ENCODE measurements at places on chromosomes 2 and 18.

DNA sequence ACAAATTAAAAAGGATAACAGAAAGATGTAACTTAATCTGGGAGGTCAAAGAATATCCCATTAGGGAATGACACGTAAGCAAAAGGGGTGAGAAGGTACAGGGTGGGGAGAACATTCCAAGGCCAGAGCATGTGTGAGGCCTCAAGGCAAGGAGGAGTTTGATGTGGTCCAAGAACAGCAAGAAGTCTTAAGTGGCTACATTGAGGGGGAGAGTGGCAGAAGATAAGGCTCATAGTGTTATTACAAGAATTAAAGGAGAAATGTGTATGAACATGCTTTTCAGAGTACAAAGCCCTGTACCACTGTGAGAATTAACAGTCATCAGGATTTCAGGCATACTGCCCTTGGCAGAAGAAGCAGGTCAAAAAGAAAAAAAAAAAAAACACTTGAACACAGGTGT lies 174.4 kb upstream of the ERBB4 start:
- no peak for DNase-seq

DNA sequence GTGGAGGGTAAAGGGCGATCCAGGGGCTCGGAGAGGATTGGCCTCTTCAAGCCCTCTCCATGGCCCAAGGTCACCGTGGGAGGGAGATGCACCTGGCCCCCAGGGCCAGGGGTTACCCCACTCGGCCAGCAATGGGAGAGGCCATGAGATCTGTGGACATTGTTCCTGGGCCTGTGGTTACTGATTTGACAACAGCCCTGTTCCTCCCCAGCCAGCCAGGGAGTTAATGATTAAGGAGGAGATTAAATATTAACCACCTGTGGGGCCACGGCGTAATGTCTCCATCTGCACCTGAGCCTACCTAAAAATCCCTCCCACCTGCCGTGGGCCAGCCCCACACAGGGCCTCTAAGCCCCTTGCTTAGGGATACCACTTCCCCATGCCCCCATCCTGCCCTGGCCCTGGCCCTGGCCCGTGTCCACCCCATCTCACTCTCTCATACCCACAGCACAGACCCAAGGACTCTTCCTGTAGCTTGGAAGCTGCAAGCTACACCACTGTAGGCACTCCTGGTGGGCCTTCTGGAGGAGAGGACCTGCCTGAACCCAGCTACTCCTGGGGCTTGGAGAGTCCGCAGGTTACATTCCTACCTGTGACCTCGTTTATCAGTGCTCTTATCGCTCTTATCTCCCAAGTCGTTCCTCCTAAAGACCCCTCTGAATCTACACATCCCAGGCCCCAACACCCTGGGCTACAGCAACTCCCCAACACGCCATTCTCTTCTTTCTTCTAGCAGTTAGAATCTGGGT lies 32.1 kb downstream of the ZFP36L2 start:
- DNase-seq = no peak

DNA sequence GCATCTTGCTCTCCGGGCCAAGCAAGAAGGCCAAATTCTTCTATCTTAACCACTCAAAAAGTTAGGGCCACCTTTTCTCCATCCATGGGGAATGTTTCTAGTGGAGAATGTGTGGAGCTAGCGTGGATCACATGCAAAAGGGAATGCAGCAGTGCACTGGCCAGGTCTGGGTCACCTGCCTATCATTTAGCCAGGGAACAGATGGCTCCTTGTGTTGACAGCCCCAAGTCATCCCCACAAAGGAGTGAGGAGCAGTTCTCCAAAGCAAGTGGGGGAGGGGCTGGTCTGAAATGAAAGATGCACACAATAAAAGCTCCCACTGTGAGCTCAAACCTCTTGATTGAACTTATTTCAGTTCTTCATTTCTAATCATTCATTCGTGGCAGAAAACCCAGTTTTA lies 19.1 kb downstream of the EPB41L3 start:
- no peak for DNase-seq

GRCh38 chr18:35803551-35803950 lies 168.9 kb upstream of the RMP24 start:
- no peak for DNase-seq

GRCh38 chr2:121242175-121242875 lies 42.7 kb downstream of the TFCP2L1 start:
- DNase-seq = no peak

DNA sequence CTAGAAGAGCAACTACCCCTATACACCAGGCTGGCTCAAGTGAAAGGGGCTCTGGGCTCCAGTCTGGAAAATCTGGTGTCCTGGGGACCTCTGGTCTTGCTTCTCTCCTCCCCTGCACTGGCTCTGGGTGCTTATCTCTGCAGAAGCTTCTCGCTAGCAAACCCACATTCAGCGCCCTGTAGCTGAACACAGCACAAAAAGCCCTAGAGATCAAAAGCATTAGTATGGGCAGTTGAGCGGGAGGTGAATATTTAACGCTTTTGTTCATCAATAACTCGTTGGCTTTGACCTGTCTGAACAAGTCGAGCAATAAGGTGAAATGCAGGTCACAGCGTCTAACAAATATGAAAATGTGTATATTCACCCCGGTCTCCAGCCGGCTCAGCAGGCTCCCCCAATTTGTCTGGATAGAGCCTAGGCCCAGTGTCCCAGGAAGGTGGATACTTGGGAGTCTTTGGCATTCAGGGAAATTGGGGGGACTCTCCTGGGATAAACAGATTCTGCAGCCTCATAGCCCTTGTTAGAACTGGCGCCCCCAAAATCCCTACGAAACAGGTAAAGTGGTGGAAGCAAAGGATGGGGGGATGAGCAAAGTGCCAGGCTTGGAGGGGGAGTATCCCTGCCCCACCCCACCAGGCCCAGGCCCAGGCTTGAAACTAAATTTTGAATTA lies 2.5 kb upstream of the HOXD4 start:
- no peak for DNase-seq

- no peak for DNase-seq
Measured at GRCh38 chr18:63539904-63540510, 2.2 kb upstream of the SERPINB12 start.

GRCh38 chr2:201790291-201790690 lies 9.6 kb upstream of the ALS2 start:
- DNase-seq = no peak

GRCh38 chr2:110116033-110116710 lies 550 bp upstream of the MALL start:
- no peak for DNase-seq

GRCh38 chr18:10210057-10210633 lies 244.3 kb upstream of the APCDD1 start:
- DNase-seq = no peak

DNA sequence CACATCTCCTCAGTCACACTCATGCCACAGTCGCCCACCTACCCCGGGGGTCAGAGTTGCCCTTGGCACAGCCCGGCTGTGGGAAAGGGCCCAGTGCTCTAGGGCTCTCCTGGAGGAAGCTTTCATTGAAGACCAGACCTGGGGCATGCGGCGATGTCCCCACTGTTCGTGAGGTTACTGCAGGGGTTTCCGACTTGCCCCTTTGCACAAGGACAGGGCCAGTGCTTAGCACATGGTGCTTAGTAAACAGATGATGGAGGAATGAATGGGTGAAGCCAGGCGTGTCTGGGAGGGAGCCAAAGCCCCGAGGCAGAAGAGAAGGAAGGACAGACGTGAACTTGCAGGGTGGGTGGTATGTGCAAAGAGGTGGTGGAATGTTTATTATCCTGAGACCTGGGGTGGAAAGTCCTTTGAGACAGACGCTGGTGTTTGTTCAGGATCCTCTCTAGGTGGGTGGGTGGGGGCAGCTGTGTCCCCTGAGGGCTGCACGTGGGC lies 205.9 kb upstream of the ARL4C start:
- no peak for DNase-seq

DNA sequence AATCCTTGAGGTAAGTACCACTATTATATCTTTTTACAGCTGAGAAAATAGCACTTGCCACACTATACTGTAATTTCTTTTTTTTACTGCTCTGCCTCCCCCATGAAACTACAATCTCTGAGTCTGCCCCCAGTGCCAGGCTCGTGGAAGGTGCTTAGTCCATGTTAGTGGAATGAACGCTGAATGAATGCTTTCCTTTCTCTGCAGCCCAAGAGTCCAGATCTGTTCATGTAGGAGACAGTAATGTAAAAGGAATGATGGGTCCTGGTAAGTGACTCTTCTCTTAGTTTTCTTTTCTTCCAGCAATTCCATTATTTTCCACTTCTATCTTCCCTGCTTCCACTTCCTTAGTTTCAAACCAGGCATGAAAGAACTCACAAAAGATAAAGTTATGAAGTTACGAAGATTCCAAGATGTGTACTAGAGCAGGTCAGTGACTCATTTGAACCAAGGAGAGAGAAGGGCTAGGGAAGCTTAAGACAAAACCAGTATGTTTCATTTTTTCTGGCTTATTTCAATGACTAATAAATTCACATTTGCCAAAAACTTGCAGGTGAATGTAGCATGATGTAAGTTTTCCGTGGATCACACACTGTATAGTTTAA lies 46.0 kb downstream of the ARHGEF33 start:
- no peak for DNase-seq

All from stimulated activated CD4-positive, alpha-beta T cell treated with anti-CD3 and anti-CD28 coated beads, Interleukin-1b, Interleukin-23, amount 100 ng/mL, for 48 hours (primary cell).